ENCODE measurements at places on chromosomes 2 and 18.

GRCh38 chr2:6074089-6074643 is 382.0 kb downstream of the SOX11 start:
- DNase-seq = no peak

DNA sequence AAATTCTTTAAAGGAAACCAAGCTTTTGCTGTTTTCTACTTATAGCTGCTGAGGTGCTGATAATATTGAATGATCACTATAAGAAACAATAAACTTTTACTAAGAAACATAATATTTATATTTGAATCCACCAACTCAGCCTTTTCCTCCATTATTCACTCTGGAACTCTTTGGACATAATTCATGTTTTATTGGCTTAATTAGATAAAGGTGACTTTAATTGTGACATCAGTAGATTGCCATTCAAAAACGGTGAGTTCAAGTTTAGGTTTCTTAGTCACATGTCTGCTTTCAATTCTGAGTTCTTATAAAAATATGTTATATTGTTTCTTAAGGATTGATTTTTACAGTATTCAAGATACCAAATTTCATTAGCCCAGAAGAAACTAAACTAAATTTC is 24.0 kb downstream of the CCDC85A start:
- no peak for DNase-seq

DNA sequence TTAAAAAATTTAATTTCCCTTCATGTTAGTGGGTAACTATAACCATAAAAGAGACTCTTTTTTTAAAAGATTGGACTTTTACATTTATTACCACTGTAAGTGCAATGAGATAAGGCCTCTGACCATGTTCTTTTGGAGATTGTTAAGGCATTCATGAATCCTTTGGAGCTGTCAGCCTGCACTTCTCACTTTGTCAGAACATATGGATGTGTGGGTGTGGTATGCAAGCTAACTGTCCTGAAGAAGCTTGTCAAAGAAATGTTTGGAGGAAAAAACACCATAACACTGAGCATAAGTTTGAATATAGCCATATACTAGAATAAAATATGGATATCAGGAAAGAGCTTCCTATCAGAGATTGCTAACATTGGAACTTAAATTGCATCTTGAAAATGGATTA is 754.1 kb downstream of the DPP10 start:
- DNase-seq = no peak

DNA sequence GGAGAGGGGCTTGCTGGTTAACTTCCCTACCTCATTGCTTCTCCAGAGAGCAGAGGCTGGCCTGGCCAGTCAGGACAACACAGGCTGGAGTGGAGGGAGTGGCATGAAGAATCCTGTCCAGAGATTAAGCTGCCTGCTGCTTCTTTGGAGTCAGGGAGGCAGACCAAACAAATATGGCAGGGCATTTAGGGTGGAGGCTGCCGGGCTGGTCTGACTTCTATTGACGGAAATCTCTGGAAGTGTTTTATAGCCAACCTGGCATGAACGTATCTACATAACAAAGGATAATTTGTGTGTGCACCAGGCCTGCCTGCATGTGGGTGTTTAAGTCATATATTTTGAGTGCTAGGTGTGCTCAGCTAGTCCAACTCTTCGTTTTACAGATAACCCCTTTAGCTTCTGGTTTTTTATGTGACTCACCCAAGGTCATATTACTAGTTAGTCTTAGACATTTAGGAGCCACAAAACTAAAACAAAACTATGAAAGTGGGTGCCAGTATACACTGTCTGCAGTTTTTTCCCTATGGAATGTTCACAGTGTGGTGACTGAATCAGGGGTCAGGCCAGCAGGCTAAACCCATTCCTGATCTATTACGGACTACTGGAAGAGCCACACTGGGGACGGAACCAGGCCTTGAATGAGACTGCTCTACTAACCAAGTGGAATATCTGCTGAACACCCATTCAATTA is 5.5 kb downstream of the NPC1 start:
- DNase-seq = no peak

- no peak for DNase-seq
These were observed 46.7 kb downstream of the POU3F3 start for GRCh38 chr2:104900608-104901007.

All from NCI-H524 treated with DMSO at 0.1 percent for 48 hours (cell line).